CD14-positive monocyte (primary cell): ENCODE measurements at places on chromosomes 5 and 9.
A peak's percentile ranks its signal among the peaks of the same experiment; 100 is the strongest.

GRCh38 chr5:131524431-131524830 lies 110.6 kb downstream of the RAPGEF6 start:
- peaks cover 12% of the 10 kb centered on the region for H3K36me3 ChIP-seq
- no peaks in the 10 kb centered on the region for H3K27me3 ChIP-seq
- DNase-seq, result no peak

DNA sequence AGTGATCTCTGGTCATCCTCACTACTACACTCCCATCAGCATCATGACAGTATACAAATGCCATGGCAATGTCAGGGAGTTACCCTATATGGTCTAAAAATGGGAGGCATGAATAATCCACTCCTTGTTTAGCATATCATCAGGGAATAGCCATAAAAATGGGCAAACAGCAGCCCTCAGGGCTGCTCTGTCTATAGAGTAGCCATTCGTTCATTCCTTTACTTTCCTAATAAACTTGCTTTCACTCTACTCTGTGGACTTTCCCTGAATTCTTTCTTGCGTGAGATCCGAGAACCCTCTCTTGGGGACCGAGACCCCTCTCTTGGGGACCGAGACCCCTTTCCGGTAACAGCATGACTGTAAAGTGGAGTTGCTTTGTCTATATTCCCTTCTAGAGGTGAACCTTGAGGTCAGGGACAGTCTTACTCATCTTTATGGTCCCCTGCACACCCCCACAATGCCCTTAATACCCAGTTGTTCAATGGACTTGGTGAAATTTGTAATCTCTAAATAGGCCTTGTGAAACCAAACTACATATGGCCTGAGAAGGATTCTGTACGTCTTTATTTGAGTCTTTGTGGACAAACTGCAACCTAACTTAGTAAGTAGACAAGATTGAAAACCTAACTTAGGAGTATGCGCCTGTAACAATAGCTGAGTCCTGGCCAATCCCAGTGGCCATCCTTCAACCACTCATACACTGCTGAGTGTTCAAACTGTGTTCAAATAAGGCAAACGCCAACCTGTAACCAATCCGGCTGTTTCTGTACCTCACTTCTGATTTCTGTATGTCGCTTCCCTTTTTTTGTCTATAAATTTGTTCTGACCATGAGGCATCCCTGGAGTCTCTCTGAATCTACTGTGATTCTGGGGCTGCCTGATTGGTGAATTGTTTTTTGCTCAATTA lies 32.3 kb upstream of the UBTD2 start:
- H3K27me3 ChIP-seq, result no peaks in the 10 kb centered on the region
- DNase-seq, result no peak
- H3K36me3 ChIP-seq, result no peaks in the 10 kb centered on the region
- no peak overlapping the region for H3K4me3 ChIP-seq
- H3K4me1 ChIP-seq, result no peaks in the 10 kb centered on the region

- H3K4me1 ChIP-seq, result no peaks in the 10 kb centered on the region
- no peak overlapping the region for H3K4me3 ChIP-seq
- no peaks in the 10 kb centered on the region for H3K27me3 ChIP-seq
- H3K27ac ChIP-seq, result no peak overlapping the region
- no peak for DNase-seq
Observed at GRCh38 chr9:2116073-2116472, 100.9 kb downstream of the SMARCA2 start.

DNA sequence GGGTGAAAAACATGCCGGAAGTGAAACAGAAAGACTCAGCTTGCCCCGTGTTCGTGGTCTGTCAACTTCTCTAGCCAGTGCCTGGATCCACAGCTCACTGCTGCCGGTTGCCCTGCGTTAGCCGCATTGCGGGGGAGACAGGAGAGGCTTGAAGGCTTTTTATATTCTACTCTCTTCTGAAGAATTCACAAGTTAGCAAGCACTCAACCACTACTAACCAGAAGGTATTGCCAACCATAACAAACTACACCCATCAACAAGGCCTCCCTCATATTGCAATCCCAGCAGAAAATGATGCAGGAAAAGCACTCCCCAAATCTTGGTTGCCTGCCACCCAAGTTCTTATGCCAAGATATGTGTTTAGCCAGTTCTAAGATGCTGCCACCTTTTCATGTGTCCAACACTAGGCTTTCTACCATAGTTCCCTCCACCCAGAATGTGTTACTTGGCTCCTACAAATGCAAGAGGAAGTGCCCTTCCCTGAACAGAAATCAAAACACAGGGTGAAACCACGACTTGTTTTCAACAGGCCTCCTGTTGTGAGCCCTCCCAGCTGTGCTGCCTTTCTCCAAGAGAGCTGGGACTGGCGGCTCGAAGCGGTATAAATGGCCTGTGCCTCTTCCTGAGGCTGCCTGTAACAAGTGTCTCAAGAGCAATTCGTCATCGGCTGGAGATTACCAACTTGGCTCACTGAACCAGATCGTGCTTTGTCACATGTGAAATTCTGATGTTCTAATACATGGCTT lies 129.0 kb downstream of the SNX18 start:
- peaks cover 44% of the 10 kb centered on the region for H3K4me1 ChIP-seq
- peak overlapping the region; percentile 97 for H3K27ac ChIP-seq
- H3K36me3 ChIP-seq, result no peaks in the 10 kb centered on the region

DNA sequence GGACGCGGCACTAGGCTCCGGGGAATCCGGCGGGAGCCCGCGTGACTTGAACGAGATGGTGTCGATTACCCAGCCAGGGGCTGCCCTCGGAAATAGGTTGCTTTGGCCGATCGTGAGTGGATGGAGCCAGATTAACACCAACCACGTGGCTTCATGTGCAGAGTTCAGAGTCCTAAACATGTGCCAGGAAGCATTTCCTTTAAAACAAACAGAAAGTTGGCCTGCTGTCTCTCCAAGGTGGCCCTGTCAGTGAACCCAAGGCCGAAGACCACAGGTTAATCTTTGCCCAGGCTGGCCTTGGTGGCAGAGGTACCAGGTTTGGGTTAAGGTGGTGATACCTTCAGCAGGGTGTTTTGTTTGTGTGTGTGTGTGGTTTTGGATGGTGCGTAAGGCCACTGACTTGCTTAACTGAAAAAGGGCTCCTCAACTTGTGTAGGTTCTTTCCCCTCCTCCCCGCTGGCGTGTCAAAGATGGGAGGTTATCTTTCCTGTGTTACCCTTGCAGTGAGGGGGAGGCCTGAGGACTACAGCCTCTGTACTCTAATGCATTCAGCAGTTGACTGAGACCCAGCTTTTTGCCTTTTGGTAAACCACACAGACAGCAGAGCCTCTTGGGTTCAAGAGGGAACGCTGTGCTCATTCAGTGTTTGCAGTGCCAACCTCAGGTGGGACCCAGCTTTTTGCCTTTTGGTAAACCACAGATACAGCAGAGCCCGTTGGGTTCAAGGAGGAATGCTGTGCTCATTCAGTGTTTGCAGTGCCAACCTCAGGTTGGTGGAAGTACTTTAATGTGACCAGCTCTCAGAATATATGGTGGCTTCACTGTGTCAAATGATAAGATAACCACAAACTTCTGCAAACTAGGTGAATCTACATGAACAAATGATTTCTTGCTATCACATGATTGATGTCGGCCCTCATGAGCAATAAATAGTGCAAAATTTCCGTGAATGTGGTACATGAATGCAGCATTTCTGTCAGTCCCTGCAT lies 1.4 kb downstream of the IQGAP2 start:
- peak overlapping the region; percentile 97 for H3K27ac ChIP-seq
- H3K4me1 ChIP-seq, result peaks cover 78% of the 10 kb centered on the region
- peak; percentile 53 for DNase-seq
- no peaks in the 10 kb centered on the region for H3K27me3 ChIP-seq
- H3K36me3 ChIP-seq, result no peaks in the 10 kb centered on the region

DNA sequence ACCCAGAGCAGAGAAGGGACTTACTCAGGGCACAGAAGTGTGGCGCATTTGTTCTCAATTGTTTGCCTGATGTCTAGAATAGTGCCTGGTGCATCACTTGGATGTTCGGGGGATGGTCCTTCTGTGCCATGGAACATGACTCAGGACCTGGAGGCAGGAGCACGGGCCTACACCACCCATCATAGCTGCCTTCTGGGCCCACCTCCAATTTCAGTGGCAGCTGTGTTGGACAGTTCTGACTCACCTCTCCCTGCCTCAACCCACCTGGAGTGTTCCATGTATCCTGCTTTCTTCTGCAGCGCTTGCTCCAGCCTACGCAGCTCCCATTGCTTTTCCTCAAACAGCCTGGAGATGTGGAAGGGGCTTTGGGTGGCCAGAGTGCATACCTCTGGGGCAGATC lies 12.5 kb upstream of the CXCL14 start:
- H3K4me1 ChIP-seq, result no peaks in the 10 kb centered on the region
- H3K27ac ChIP-seq, result no peak overlapping the region

DNA sequence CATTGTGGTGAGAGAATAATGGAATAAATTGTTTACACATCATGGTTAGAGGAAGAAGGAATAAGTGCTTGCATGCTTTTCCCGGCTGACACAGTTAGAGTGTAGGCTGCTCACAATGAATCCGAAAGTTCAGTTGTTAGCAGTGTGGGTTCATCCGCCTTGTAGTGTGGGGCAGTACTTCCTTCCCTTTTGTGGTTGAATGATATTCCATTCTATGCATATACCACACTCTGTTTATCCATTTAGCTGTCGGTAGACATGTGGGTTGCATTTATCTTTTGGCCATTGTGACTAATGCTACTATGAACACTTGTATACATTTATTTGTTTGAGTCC lies 84.0 kb downstream of the COL5A1 start:
- peak; percentile 0 for DNase-seq
- H3K4me3 ChIP-seq, result no peak overlapping the region
- H3K4me1 ChIP-seq, result peaks cover 22% of the 10 kb centered on the region
- H3K36me3 ChIP-seq, result no peaks in the 10 kb centered on the region

GRCh38 chr5:132109494-132110053 lies 36.0 kb downstream of the CSF2 start:
- no peak overlapping the region for H3K4me3 ChIP-seq
- H3K27ac ChIP-seq, result no peak overlapping the region

- no peak for DNase-seq
- no peak overlapping the region for H3K27ac ChIP-seq
- no peaks in the 10 kb centered on the region for H3K27me3 ChIP-seq
- no peaks in the 10 kb centered on the region for H3K36me3 ChIP-seq
- H3K4me1 ChIP-seq, result no peaks in the 10 kb centered on the region
Observed at GRCh38 chr9:74041588-74041987, 455.5 kb upstream of the RORB start.

GRCh38 chr5:140296289-140296688 lies 6.6 kb downstream of the PFDN1 start:
- H3K27ac ChIP-seq, result no peak overlapping the region
- no peaks in the 10 kb centered on the region for H3K27me3 ChIP-seq
- peaks cover 39% of the 10 kb centered on the region for H3K36me3 ChIP-seq
- peaks cover 27% of the 10 kb centered on the region for H3K4me1 ChIP-seq
- H3K4me3 ChIP-seq, result no peak overlapping the region

GRCh38 chr5:107300721-107301327 lies 369.9 kb downstream of the EFNA5 start:
- no peaks in the 10 kb centered on the region for H3K36me3 ChIP-seq
- H3K27ac ChIP-seq, result no peak overlapping the region
- peaks cover 17% of the 10 kb centered on the region for H3K27me3 ChIP-seq
- peak; percentile 17 for DNase-seq

DNA sequence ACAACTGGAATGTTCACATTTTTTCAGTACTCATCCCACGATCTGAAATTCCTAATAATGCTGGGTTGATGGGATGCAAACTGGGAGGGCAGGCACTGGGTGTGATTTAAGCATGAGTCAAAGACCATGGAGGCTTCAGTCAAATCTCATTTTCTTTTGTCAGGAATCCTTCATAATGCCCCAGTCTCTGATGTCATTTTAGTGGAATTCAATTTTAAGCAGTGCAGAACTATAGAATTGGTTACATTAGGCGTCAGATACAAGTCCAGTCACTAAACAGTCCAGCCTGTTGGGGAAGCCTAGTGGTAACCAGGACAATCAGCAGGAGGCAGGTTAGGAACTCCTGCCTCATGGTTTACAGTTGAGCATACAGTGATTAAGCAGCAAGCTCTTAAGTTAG lies 41.0 kb upstream of the TMEM215 start:
- H3K27ac ChIP-seq, result no peak overlapping the region
- H3K4me1 ChIP-seq, result no peaks in the 10 kb centered on the region
- DNase-seq, result no peak
- no peaks in the 10 kb centered on the region for H3K36me3 ChIP-seq

- H3K36me3 ChIP-seq, result no peaks in the 10 kb centered on the region
- no peak overlapping the region for H3K4me3 ChIP-seq
- DNase-seq, result no peak
- no peaks in the 10 kb centered on the region for H3K27me3 ChIP-seq
- H3K27ac ChIP-seq, result no peak overlapping the region
Observed at GRCh38 chr9:18826248-18826647, 206.8 kb downstream of the SAXO1 start.

- DNase-seq, result no peak
- no peak overlapping the region for H3K4me3 ChIP-seq
- no peaks in the 10 kb centered on the region for H3K27me3 ChIP-seq
Observed at GRCh38 chr5:162052676-162053075, 14.9 kb upstream of the GABRG2 start.

GRCh38 chr5:80296121-80296520 lies 23.7 kb upstream of the SPZ1 start:
- H3K27ac ChIP-seq, result no peak overlapping the region
- no peaks in the 10 kb centered on the region for H3K36me3 ChIP-seq
- no peaks in the 10 kb centered on the region for H3K4me1 ChIP-seq
- DNase-seq, result no peak
- H3K4me3 ChIP-seq, result no peak overlapping the region

GRCh38 chr5:175059687-175060211 lies 335.4 kb downstream of the MSX2 start:
- H3K4me3 ChIP-seq, result no peak overlapping the region
- no peaks in the 10 kb centered on the region for H3K36me3 ChIP-seq
- peaks cover 14% of the 10 kb centered on the region for H3K27me3 ChIP-seq
- no peak for DNase-seq

GRCh38 chr9:18703151-18703900 lies 229.4 kb downstream of the ADAMTSL1 start:
- H3K4me3 ChIP-seq, result no peak overlapping the region
- H3K4me1 ChIP-seq, result no peaks in the 10 kb centered on the region
- H3K36me3 ChIP-seq, result no peaks in the 10 kb centered on the region
- no peak for DNase-seq
- no peaks in the 10 kb centered on the region for H3K27me3 ChIP-seq

GRCh38 chr5:120540097-120540496 lies 76.0 kb downstream of the PRR16 start:
- DNase-seq, result no peak
- no peak overlapping the region for H3K27ac ChIP-seq
- H3K4me3 ChIP-seq, result no peak overlapping the region
- H3K27me3 ChIP-seq, result no peaks in the 10 kb centered on the region
- H3K36me3 ChIP-seq, result no peaks in the 10 kb centered on the region
- H3K4me1 ChIP-seq, result no peaks in the 10 kb centered on the region

DNA sequence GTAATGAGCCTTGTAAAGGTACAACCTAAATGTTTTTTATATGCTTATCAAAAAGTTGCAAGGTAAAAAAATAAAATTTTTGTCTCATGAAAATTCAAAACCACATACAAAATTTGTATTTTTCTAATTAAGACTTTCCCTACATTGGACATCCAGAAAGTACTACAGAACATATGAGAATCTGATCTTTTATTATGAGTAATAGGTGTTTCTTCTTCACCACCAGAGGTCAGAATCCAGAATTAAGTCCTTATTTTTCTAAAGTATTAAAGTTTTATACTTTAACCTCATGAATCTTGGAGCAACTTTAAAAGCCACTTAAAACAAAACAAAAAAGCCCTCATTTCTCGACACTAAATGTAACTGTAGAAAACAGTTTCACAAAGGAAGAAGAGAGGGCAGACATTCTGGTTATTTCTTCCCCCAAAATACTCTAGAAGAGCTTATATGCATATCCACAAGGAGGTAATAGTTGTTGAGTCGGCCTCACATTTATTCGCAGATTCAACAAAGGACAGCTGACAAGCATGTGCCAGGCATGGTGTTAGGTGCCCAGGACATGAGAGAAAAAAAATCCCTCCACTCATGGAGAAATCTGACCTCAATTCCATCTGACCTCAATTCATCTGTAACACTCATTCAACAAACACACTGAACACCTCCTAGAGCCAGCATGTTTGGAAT lies 69.3 kb downstream of the MLLT3 start:
- no peak for DNase-seq
- H3K27ac ChIP-seq, result no peak overlapping the region
- no peaks in the 10 kb centered on the region for H3K4me1 ChIP-seq
- no peak overlapping the region for H3K4me3 ChIP-seq
